NCI-H2081 (cell line): ENCODE measurements at places on chromosomes 13 and 19.

- DNase-seq, result no peak
Measured at GRCh38 chr13:48493066-48493765, 39.7 kb downstream of the RCBTB2 start.

DNA sequence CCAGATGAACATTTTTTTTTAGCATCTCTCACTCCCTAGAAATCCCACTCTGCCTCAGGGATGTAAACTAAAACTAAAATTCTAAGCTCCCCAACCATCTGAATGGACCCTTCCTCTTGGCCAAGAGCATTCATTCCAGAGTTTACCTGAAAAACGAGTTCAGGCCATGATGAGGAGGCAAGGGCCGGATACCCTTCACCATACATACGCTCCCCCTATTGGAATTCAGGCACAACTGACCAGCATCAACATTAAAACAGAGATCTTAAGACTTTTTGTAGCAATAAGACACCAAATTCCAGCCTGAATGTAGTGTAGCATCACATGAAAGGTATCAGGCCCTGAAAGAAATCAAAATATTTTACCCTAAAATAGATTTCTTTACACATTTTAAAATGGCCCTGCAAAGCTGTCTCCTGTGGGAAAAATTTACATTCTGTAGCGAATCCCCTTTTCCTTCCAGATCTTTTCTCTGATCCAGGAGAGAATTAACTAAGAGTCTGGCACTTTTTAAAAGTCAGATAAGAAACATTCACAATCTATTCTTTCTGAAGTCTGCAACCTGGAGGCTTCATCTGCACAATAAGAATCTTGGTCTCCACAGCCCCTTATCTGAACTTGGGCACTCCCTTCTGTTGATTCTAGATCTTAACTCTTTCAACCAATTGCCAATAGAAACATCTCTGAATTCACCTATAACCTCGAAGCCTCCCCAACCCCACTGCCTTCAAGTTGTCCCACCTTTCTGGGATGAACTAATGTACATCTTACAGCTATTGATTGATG, 888.5 kb downstream of the UQCRFS1 start:
- DNase-seq, result no peak

DNA sequence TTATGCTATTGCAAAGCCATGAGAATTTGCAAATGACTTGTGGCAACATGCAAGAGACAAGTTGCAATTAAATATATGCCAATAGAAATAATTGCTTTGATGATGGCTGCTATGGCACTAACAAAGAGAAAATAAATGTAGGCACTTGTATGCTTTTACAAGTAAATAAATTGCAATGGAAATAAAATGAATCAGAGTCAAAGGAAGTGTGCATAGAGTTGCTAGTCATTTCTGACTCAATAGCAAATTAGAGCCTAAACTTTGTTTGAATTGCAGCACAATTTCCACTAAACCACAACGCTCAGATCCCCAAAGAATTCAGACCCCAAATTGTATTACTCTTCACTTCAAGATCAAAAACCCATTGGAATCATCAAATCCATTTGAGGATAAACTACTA, 792.1 kb upstream of the ARGLU1 start:
- DNase-seq, result no peak

GRCh38 chr13:99225078-99225477, 24.4 kb downstream of the UBAC2 start:
- no peak for DNase-seq

DNA sequence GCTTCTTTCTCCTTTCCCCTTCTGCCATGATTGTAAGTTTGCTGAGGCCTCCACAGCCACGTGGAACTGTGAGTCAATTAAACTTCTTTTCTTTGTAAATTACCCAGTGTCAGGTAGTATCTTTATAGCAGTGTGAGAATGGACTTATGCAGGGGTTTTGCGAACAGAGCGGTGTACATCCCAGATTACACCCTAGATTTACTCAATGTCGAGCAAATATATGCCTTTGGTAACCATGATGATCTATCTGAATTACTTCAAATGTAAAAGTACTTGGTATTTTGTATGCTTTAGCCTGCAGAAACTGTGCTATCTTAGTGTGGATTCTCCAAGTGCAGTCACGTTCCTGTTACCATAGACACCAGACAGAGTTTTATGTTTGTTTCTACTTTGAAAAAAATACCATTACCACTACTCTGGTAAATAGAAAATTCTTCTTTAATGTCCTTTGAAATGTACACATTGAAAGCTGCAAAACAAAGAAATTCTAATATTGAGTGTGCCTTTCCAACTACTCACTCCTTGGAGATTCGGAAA, 510.4 kb upstream of the ARGLU1 start:
- no peak for DNase-seq

DNA sequence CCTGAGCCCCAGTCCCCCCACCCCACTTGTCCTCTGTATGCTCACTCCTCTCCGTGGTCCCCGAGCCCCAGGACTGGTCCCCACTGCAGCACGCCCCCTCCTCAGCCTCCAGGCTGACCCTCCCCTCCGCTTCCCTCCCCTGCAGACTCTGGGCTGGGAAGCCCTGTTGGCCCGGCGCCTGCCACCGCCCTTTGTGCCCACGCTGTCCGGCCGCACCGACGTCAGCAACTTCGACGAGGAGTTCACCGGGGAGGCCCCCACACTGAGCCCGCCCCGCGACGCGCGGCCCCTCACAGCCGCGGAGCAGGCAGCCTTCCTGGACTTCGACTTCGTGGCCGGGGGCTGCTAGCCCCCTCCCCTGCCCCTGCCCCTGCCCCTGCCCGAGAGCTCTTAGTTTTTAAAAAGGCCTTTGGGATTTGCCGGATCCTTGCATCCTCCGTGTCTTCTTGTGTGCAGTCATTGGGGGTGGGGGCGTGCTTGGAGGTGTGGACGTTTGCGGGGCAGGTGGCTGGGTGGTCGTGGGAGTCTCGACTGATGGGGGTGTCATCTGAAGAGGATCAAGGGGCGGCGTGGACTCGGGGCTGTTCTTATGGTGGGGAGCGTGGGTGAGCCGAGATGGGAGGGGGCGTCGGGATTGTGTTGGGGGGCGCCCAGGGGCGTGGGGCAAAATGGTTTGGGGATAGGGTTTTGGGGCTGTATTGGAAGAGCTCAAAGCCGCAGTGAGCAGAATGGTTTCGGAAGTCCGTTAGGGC, 3.5 kb downstream of the PTGER1 start:
- no peak for DNase-seq

GRCh38 chr19:40367577-40368434, 19.3 kb downstream of the PLD3 start:
- no peak for DNase-seq

DNA sequence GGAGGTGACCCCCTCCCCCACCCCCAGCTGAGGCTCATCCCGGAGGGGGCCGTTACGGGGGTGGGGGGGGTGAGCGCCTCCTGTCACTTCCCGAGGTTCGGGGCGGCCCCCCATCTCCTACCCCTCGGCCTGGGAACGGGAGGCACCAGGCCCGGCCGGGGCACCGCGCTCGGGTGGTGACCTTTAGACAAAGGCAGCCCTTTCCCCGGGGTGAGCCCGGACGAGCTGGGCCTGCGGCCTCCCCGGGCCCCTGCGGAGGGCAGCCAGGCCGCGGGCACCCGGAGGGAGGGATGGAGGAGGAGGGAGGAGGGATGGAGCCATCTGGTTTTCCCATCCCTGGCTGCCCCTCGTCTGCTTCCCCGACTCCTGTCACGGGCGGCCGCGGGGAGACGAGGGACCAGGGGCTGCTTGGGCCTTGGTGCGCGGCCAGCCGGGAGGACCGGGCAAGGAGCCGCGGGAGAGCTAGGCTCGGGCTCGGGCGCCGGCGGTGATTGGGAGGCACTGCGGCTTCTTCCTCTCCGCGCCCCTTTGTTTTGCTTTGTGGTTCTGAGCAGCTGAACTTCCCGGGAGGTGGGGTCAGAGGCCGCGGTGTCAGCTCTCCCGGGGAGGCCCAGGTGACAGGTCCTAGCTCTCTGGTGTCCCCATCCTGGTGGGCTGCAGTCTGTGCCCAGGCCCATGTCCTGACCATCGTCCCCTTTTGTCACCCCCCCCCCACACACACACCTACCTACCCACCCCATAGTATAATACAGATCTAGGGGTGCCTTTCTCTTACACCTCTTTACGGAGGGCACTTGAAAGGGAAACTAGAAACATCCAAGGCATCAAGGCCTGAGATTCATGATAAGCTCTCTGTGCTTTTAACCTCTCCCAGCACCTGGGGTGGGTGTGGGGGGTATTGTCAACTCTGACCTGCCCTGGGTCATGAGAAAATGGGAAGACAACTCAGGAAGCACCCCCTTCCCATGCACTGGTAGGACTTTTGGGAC, 1.3 kb downstream of the BICRA start:
- peak; percentile 23 for DNase-seq

- DNase-seq, result no peak
Measured at GRCh38 chr13:79710376-79710775, 229.4 kb downstream of the NDFIP2 start.

DNA sequence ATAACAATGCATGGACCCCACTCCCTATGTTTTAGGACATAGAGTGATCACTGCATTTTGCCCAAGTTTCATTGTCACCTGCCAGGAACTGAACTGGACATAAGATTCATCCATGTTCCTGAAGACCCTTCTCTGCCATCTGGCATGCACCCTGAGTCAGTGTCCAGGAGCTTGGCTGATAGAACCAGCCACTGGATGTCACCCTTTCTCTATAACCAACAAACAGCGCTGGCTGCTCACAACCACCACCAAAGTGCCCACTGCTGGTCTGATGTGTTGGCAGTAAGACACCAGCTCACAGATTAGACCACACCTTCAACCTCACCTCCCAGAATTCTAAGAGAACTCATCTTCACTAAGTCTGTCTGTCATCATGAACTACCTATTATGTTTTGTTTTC, 333.4 kb downstream of the ITGBL1 start:
- peak; percentile 76 for DNase-seq

- no peak for DNase-seq
Measured at GRCh38 chr13:50285283-50285682, 270.0 kb downstream of the KCNRG start.

DNA sequence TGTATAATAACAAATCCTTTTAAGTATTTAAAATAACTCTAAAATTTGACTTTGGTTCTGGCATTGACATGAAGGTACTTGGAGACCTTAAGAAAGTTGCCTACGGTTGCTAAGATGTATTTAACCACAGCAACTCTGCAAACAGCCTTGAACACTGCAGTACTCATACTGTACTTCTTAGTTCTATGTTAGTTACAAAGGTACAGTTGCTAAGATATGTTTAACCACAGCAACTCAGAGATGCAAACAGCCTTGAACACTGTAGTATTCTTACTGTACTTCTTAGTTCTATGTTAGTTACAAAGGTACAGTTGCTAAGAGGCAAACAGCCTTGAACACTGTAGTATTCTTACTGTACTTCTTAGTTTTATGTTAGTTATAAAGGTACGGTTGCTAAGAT, 268.3 kb upstream of the MIR17HG start:
- no peak for DNase-seq

DNA sequence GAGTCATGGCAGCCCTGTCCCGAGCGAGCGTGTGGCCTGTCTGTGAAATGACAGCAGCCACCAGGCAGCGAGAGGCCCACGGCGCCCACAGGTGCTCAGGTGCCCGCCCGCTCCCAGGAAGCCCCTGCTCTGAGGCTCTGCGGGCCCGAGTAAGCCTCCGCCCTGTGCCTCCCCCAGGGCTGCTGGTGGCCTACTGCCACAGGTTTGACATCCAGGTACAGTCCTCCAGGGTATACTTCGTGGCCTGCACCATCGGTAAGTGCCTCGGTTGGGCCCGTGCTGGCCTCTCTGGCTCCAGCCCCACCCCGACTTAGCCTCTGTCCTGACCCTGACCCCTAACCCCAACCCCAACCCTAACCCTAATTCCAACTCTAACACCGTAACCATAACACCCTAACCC, 15.0 kb upstream of the TMPRSS9 start:
- DNase-seq, result no peak

DNA sequence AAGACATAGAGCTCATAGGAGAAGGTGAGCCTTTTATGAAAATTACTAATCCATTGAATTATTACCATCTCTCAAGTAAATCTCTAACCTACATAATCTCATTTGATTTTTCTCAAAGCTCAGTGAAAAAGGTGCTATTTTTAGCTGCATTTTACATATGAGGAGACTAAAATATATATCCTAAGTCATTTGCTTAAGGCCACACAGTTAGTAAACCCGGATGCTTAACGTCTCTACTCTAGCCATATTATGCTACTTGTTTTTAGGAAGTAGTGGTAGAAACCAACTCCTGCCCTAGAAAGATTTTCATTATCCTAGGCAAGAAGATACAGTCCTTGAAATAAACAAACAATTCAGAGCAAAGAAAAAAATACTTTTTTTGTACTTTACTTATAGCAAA, 108.9 kb downstream of the RBM26 start:
- DNase-seq, result no peak

DNA sequence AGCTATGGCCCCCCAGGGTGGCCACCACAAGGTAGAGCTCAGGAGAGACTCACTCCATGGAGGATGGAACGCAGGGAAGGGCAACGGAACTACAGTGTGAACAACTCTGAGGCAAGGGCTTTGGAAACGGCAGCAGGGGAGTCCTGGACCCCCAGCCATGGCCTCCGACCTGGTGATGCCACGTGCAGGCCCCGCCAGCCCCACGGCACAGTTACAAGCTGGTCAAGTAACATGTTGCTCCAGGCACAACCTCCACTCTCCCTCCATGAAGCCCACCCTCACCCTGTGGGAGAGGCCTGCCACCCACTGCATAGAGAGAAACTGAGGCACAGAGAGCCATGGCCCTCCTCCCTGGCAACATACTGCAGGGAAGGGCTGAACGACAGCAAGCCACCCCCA, 9.1 kb upstream of the CERS1 start:
- DNase-seq, result no peak

GRCh38 chr13:37616131-37616530, 17.6 kb upstream of the POSTN start:
- no peak for DNase-seq

DNA sequence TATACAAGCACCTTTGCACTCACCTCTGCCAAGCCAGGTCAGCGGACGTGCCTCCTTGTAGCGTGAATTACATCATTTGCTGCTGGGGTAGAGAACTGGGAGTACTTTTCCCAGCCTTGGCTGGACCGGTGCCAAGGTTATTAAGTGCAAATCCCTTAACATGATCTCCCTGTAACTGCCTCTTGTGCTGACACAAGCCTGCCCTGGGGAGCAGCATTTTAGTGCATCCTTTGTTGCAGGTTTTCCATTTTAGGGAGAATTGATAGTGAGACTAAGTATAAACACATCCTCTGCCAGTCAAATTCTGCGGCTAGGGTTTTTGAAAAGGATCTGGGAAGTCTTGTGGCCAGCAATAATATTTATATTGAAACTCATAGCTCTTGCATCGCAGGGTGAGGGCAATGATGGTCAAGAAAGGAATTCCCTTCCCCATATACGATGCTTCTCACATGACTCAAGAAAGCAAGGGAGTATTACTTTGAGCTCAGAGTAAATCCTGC, 32.7 kb upstream of the DCLK1 start:
- DNase-seq, result peak; percentile 65

- no peak for DNase-seq
Measured at GRCh38 chr19:16581971-16582343, 9.7 kb upstream of the SLC35E1 start.

GRCh38 chr13:112938680-112939079, 30.3 kb upstream of the MCF2L start:
- DNase-seq, result no peak

DNA sequence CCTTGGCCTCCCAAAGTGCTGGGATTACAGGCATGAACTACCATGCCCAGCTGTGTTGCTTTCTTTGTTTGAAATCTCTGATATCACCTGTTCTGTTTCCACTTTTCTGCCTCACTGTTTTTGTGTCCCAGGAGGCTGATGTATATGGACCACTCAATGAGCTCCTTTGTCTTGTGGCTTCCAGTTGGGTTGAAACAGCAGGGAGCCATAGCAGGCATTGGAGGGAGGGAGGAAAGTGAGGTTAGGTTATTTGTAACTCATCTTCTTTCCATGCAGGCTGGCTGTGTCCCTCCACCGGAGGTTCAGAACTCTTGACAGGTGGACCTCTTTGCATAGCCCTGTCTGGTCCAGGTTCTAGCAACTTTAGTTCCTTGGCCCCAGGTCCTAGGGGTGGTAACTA, 6.1 kb upstream of the CYP4F22 start:
- no peak for DNase-seq
